ENCODE measurements at places on chromosomes 4 and X.

DNA sequence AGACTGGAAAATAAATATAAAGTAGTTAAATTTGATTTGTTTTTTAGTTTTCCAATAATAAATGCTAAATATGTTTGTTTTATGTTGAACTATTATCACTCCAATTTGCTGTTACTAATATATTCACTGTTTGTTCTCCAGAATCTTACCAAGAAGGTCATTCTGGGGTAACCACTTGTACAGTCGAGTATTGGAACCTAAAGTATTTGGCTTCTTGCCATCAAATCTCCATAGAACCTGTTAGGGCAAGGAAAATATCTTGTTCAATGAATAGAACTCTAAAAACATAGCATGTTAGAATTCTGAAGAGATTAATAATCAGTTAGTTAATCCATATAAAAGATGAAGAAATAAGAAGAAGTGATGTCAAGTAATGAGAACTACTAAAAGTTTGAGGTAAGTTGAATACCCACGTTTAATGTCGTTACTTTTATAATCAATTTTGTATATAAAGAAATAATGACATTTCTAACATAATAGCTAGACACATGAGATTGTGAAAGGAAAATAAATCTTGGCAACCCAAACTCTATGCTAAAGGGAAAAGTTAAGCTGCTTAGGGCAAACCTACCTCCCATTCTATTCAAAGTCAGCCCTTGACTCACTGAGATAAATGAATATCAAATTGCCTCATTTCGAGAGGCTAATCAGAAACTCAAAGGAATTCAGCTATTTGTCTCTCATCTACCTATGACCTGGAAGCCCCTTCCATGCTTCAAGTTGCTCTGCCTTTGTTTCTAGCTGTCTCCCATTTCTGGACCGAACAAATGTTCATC lies 15.3 kb downstream of the UGT2B15 start:
- no peak for DNase-seq

DNA sequence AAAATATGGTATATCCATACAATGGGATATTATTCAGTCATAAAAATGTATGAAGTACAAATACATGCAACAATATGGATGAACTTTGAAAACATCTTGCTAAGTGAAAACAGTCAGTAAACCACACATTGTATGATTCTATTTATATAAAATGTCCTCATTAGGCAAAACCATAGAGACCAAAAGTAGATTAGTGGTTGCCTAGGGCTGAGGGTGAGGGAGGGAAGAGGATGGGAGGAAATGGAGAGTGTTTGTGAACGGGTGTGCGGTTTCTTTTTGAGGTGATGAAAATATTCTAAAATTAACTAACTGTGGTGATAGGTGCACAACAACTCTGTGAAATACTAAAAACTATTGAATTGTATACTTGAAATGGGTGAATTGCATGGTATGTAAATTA lies 29.6 kb downstream of the TEX11 start:
- DNase-seq, result no peak

DNA sequence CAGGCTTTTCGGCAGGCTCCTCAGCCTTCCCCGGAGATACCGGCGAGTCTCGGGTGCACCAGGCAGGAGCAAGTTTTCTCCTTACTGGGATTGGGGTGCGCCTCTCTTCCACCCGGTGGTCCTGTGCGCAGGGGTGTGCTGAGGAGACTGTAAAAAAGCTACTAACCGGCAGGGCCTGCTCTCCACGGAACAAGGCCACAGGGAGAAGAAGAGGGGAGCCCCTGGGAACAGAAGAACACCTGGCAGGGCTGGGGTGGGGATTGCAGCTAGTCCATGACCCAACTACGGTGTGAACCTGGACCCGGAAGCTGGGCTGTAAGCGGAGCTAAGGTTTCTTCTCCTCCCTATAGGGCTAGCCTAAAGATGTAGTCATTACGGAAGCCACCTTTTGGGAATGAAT lies 17.7 kb upstream of the ZIC3 start:
- DNase-seq, result no peak

DNA sequence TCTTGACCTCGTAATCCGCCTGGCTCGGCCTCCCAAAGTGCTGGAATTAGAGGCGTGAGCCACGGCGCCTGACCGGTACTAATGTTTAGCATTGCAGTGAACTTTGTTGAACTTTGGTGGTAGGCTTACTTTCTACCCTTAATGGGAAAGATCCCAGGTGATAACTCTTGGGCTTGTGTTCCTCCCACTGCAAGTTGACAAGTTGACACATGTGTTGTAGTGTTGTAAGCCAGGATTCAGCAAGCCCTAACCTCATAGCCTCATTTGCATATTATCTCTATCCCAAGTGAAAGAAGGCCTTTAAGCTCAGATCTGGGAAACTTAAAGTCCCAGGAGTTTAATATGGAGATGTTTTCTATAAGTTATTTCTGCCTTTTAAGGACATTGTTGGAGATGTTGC lies 80.0 kb upstream of the CLCN4 start:
- DNase-seq, result no peak

- DNase-seq, result no peak
These were observed 91.4 kb upstream of the MAD2L1 start for GRCh38 chr4:120158046-120158445.

DNA sequence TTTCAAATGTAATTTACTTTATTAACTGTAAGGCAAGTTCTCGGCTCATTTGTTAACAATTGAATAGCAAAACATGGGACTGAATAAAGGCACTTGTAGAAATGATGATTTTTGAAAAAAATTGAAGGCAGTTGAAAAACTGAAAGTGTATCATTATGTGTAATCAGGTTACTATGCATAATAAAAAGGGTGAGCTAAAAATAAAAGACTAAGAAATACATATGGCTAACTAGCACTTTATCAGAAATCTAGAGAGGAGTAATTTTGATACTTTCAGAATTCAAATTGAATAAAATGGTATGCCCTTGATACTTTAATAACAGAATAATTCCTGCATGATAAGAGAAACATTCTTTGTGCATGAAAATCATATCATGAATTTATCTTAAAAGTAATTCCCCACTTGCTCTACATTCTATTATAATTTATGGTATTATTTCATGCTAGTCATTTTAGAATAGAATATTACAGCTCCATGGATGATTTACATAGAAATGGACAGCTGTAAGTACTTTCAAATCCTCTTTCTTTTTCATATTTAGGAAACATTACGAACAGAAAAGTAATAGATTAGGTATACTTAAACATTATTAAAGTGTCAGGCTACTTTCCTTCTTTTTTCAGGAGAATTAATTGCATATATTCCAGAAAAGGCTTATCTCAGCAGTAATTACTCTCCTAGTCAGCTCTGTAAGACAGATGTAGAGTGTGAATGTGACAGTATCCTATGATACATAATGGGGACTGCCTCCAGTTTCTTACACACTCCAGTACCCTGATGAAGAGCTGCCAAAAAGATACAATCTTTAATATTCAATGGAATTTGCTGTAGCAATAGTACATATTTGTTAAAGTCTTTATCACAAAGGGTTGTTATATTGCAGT lies 697.3 kb downstream of the CCSER1 start:
- DNase-seq, result no peak

DNA sequence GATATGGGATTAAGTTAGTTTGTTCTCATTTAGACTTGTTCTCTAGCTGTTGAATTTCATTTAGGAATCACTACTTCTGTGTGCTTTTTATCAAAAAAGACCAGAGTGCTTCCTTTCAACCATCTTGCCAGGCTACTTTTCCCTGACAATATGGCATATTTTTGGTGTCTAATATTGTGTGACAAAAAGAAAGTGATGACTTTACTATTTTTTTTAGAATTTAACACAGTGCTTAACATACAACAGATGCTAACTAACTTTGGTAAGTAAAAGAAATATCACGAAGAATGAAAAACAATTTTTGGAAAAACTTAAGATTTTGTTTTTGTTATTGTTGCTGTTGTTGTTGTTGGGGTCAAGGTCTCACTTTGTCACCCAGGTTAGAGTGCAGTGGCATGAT lies 462.2 kb upstream of the PABPC4L start:
- DNase-seq, result no peak

DNA sequence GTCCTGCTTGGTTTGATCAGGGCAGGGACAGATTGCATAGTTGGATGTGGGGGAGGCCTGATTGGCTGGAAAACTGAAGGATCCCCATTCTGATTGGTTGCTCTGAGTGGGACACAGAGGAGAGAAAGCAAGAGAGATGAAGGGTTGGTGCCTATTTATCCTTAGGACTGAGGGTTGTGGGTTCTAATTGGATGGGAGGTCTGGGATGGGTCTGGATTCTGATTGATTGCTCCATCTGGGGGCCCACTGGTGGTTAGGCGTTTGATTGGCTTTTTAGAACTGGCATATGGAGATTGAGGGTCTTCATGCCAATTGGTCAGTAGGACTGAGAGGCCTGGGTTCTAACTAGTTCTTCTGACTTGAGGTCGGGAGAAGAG lies 644 bp upstream of the EBP start:
- no peak for DNase-seq

GRCh38 chrX:32520789-32521188 lies 690.6 kb downstream of the DMD start:
- DNase-seq, result no peak

DNA sequence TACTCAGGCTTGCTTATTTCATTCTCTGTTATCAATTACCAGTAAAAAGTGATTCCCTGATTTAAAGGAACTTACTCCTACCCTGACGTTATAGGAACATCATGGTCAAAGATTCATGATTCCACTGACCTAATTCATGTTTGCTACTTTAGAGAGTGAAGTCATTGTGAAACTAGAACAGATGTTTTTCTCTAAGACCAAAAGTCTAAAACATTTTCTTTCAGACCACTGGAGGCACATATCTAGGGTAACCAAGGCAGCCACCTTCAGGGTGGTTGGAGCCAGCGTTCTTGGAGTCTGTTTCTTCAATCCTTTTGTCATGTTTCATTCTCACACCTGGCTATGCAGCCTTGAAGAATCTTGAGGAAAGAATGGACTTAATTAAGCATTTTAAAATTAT lies 77.8 kb downstream of the GALNTL6 start:
- DNase-seq, result no peak

DNA sequence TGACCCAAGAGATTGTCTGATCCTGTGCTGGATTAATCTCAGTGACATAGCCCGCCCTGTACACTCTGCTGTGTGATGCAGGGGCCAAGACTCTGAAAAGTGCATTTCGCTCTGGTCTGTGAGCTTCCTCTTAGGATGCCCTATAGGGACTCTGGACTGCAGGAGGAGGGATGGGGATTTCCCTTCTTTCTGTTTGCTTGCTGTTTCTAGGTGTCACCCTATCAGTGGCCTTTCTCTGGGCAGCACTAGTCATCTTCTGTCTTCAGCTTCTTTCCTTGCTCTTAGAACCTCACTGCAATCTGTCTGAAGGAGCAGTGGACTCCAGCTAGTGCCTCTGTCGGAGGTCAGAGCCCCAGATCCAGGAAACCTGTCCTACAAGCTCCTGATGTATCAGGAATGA lies 34.5 kb upstream of the SCRG1 start:
- DNase-seq, result no peak

DNA sequence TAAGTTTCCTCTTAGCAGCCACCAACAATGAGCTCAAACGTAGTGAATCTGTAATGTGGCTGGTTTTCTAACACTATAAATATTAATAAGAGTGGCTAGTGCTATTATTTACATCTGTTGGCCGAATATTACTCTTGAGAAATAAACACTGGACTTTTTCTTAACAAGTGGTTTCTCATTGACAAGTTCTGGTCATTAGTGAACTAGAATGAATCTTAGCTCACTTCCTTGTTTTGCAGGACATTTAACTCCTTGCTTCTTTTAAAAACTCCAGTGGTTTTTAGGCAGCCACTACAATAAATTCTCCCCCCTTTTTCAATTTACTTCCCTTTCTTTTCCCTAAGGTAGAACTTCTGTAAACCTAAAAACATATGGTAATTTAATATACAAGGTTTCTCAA lies 177.2 kb downstream of the ARAP2 start:
- DNase-seq, result no peak

DNA sequence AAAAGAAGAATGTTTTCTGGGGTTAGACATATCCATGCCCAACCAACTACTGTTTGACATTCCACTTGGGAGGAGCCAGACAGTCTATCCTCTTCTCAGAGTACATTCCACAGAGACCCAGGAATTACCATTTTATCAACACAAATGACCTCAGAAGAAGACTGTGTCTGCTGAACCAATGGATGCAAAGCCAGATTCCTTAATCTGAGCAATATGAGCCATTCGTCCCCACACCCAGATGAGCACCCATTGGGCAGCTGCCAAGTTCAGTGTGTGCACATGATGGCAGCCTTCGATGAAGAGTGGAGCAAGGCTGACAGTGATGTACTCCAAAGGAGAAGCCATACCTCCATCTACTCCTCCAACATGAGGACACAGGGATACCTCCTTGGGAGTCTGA lies 111.3 kb downstream of the ZNF674 start:
- no peak for DNase-seq

- no peak for DNase-seq
These were observed 42.8 kb downstream of the RNF150 start for GRCh38 chr4:141090473-141090872.

DNA sequence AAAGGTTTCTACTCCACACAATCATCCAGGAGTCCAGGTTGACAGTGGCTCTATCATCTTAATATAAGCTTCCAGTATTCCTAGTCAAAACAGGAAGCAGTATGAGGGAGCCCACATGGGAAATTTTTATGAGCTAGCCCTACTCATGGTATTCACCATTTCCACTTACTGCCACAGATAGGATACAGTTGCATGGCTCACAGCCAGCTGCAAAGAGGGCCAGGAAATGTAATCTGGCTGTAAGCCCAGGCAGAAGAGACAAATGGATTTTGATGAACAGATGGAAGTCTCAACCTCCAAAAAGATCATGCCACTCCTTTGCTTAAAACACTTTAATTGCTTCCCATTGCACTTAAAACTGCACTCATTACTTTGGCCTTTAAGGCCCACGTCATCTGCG lies 150.6 kb downstream of the ADAMTS3 start:
- DNase-seq, result no peak

Data from hypothalamus (tissue), 51 donors.